ENCODE measurements at places on chromosomes 4 and X.
A peak's percentile ranks its signal among the peaks of the same experiment; 100 is the strongest.

- no peak for DNase-seq
These were observed 4.0 kb downstream of the BEND4 start for GRCh38 chr4:42148425-42148824.

DNA sequence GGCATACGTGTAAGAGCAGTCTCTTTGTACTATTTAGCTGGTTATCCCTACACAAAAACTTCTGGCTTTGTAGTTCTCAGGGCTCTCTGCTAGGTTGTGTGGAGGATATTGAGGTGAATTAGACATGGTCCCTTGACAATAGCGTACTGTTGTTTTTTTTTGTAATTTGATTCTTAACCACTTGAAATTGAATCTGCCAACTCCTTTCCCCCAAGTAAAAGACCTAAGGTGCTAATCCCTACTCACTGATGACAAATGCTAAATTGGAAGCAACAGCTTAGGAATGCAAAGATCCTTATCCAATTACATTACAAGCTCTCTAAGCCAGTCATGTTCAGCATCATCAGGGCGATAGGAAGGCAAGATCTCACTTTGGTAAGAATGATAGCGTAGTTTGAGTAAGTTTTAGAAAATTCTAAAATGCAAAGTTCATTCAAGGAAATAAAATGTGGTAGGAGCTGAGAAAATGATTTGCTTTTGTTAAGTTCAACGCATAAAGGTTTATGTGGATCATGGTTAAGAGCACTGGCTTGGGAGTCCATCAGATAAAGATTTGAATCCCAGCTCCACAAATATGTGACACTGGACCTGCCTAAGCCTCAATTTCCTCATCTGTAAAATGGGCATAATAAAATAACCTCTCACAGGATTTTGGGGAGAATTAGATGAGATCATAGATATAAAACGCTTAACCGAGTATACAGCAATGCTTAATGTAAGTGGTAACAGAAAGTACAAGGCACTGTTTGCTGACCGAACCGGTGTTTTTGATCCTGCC is 39.3 kb downstream of the DOCK11 start:
- DNase-seq: no peak

DNA sequence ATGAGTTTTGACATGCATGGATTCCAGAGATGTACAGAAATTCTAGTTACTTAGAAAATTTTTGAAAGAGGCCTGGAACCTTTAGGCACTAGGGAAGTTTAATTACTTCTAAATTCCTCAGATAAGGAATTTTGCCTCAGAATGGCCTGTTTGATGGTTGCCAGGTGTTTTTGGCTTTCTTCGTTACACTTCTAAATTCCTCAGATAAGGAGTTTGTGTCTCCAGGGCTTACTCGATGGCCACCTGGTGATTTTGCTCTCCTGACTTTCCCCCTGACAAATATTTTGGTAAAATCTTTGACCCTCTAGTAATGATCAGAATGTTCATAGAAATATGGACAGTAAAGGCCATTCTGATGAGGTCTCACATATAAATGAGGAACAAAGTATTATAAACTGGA is 64.3 kb downstream of the BEX3 start:
- DNase-seq: no peak

- DNase-seq: no peak
These were observed 35.6 kb downstream of the COMMD8 start for GRCh38 chr4:47427935-47428334.

DNA sequence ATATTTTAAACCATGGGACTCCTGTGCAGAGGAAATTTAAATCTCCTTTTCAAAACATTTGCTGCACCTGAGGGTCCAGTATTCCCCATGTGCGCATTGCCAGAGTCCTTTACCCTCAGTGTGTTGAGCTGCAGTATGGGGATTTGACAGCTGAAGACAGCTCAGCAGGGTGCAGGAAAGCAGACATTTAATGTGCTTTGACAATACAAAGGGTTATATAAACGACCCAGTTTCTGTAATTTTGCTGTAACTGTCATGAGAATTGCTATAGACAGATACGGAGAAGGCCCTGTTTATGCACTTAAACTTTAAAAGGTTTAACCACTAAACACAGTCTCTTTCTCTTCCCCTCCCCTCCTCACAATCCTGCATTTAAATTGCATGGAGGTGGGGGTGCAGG is 393.4 kb downstream of the MID1IP1 start:
- no peak for DNase-seq

DNA sequence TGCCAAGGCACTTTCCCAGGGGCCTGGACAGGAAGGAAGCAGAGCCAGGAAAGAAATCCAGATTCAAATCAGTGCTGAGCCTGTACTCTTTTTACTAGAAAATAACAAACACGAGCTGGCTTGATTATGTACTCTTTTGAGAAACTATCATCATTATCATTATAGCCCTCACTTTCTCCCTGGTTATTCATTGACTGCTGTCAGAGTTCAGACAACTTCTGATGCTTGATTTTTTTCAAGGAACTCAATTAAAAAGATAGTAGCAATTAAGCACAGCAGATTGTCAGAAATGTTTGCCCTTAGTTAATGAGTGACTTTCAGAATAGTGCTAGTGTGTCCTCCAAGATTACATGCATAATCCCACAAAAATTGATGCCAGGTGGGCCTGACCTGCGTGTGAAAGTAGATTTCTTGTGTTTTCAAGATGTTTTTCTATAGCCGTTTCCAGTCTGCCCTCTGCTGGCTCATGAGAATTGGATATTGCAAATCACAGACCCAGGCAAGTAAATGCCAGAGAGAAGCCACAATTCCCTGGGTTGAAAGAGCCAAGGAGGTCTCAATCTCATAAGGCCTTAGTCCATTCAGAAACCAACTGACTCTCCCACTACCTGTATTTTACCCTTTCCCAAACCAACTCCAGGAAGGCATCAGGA is 14.3 kb upstream of the PNPLA4 start:
- no peak for DNase-seq

GRCh38 chr4:67019686-67020437 is 525.4 kb downstream of the CENPC start:
- DNase-seq: no peak

GRCh38 chrX:42772874-42773273 is 5.1 kb downstream of the PPP1R2C start:
- DNase-seq: no peak

DNA sequence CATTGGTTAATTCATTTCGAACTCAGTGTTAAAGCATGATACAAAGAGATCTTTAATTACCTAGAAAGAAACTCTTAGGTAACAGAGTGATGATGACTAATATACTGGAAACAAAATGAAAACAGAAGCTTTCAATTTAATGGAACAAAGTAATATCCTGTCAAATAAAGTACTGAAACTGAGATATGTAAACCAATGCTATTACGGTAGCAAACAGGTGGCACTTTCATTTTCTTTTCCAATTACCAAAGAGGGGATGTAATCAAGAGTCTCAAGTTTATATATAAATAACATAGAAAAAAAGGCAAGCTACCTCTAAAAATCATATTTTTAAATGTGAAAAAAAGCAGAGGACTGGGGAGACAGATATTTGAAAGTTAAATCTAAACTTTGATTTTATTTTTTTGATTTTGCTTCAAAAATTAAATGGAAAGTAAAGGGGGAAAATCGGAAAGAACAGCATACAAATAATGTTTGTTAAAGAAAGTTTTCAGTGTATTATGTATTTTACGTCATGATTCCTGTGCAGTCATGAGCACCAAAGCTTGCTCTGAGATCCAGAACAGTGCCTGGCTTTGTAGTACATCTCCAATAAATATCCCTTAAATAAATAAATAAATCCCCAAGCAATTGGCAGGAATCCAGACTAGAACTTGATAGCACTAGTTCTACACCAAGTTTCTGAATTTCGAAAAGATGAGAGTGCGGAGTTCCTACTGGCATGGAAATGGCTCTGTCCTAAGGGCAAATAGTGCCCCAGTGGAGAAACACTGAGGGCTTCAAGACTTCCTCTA is 25.0 kb upstream of the RAPGEF2 start:
- no peak for DNase-seq

DNA sequence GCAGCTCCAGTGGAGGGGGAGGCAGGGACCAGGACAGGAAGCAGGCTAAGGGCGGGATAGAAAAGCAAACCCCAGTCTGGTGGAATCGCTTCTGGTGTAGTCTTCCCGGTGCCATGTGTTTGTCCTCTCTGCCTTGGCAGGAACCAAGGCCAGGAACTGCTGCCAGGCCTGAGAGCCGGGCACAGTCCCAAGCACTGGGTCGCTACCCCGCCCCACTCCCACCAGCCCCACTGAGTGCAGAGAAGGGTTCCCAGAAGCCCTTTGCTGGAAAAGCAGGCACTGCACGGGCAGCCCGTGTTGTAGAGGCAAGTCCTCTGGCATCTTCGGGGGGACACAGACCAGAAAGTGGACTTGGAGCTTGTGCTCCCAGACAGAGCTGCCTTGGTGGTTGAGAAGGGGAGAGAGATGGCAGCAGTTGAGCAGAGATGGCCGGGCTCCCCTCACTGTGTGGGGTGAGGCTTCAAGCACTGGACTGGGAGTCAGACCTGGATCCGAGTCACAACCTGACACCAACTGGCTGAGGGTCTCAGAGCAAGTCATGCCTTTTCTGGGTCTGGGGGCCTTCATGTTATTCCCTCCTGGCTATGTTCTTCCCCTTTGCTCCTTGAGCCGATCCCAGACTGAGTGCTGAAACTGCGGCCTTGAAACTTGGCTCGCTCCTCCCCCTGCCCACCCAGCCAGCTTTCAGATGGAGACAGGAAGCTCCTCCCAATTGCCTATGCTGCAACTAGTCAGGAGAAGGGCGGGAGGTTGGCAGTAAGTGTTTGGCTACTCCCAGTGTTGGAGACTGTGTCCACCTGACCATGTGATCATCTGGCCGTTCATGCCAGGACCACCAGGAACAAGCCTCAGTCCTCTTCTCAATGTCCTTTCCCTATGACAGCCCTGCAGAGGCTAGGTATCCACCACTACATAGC is 59.7 kb upstream of the MTM1 start:
- no peak for DNase-seq

- no peak for DNase-seq
These were observed 520.4 kb downstream of the NLGN4X start for GRCh38 chrX:5708251-5708650.

GRCh38 chr4:962231-963208 is 10.8 kb downstream of the DGKQ start:
- no peak for DNase-seq

DNA sequence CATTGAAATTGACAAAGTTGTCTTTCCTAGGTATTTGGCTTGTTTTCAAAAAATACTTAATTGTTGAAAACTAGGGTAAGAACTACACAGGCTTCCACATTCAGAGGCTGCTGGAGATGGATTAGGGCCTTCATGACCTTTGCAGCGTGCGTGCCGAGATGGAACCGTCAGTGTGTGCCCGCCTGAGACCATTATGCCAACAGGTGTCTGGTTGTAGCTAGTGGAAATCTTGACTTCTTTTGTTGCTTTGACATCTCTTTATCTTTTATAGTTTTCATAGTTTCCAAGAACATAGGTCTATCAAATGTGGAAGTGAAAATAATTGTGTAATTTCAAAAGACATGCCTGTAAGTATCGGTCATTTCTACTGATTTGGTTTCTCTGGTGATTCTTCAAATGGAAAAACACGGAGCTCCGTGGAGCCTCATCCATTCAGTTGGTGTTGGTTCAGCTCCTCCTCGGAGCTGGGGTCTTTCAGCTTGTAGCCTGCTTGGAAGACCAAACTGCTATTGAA is 38.9 kb upstream of the CLCN4 start:
- DNase-seq: no peak

DNA sequence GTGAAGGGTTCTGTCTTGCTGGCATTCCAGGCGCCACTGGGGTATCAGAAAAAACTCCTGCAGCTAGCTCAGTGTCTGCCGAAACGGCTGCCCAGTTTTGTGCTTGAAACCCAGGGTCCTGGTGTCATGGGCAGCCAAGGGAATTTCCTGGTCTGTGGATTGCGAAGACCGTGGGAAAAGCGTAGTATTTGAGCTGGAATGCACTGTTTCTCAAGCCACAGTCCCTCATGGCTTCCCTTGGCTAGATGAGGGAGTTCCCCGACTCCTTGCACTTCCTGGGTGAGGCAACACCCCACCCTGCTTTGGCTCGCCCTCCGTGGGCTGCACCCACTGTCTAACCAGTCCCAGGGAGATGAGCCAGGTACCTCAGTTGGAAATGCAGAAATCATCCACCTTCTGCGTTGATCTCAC is 40.1 kb downstream of the NOP14 start:
- no peak for DNase-seq

DNA sequence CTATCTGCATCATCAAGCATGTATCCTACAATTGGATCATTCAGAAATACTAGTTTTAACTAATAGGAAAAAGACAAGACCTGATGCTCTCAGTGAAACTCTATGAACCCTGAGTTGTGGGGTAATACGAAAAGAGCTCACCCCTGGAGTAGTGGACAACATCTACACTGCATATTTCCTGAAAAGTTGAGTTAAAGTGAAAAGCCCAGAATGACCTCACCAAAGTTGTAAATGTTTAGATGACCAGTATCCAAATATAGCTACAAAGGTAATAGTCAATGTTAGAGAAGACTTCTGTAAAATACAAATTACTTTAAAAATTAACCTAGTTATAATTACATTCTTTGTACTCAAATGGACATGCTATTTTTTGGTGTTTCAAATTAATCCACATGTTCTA is 52.8 kb upstream of the SRPX start:
- DNase-seq: no peak

DNA sequence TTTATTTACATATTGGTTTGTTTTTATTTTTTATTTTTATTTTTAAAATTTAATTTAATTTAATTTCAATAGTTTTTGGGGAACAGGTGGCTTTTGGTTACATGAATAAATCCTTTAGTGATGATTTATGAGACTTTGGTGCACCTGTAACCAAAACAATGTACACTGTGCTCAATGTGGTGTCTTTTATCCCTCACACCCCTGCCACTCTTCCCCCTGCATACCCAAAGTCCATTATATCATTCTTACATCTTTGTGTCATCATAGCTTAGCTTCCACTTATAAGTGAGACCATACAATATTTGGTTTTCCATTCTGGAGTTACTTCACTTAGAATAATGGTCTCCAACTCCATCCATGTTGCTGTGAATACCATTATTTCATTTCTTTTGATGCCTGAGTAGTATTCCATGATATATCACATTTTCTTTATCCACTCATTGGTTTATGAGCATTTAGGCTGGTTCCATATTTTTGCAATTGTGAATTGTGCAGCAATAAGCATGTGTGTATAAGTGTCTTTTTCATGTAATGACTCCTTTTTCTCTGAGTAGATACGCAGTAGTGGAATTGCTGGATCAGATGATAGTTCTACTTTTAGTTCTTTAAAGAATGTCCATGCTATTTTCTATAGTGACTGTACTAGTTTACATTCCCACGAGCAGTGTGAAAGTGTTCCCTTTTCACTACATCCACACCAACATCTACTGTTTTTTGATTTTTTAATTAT is 157.1 kb downstream of the CPXCR1 start:
- no peak for DNase-seq

- peak; percentile 49 for DNase-seq
These were observed 26.8 kb upstream of the GRXCR1 start for GRCh38 chr4:42865572-42866189.

All from stimulated activated CD4-positive, alpha-beta T cell treated with anti-CD3 and anti-CD28 coated beads, Interleukin-2, amount 100 ng/mL, for 48 hours (primary cell).